ENCODE measurements at places on chromosomes 2 and 18. TPM values are rescaled to one million over a fixed set of nuclear protein-coding genes. Genes with fewer than 3 reads are reported as not detected.

- no peak for DNase-seq
Observed at GRCh38 chr2:134397146-134397896, 143.4 kb downstream of the MGAT5 start.

DNA sequence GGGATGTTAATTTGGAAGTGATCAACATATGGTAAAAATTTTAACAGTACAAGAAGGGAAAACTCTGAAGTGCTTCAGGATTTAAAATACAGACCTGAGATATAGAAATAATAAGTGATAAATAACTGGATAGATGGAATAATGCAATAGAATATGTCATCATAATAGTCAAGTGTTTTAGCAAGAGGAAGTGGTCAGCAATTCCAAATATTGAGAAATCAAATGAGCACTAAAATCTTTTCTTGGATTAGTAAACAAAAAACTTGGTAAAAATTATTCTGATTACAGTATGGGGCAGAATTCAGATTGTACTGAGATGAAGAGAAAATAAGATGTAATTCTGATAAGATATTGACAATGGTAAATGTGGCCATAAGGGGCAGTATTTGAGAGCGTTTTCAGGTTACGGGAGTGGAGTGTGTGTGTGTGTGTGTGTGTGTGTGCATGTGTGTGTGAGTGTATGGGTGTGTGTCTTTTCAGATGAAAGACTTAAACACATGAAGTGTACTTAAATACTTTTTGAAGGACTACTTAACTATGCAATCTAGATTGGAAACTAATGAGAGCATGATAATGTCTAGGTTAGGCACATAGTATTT lies 217.9 kb upstream of the ITGA4 start:
- no peak for DNase-seq

CDH20 gene
- not detected for total RNA-seq

DNA sequence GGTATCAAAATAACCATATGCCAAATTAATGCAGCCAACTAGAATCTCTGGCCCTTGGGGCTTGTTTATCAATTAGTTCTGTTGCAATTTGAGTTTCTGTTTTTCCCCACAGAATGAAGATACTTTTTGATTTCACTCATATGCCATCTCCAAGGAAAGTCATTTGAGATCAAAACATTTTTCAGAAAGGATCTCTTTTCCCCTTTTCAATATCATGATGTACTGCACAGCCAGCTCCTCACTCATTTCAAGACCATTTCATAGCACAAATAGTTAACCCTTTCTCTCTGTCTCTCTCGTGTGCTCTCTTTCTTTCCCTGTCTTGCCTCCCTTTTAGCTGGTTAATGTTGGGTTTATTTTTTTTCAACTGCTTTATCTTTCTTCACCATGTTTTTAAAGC lies 387.3 kb downstream of the STK39 start:
- DNase-seq, result no peak

- DNase-seq, result no peak
Observed at GRCh38 chr2:179341152-179341866, 76.7 kb upstream of the SESTD1 start.

THOC1 gene
- total RNA-seq, result 47.9 TPM

DNA sequence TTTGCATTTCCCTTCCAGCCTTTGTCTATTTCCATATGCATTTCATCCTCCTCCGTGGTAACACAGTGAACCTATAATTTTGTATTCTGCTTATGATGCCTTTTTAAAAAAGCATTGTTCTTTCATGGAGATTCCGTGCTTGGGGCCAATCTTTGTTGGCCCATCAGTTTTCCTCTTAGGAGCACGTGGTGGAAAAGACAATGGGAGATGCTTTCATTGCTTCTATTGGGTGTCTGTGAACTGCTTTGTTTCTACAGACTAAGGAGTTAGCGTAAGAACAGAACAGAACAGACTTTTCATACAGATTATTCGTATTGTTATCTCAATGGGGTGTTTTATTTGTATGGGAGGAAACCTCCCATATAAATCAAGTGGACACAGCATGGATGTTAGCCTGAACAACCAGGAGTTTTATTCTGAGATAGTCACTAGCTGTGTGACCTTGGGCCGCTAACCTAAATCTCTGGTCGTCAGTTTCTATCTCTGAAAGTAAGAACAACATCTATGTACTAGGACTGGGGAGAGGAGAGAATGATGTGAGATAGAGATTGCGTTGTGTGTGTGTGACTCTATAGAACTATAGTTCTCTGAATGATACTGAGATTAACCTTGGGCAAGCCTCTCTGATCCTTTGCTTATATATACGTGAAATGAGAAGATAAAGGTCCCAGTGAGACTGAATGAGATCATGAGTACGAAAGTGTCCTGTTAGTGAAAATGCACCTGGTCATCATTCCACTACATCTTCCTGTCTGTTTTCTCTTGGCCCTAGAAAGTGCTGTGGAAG lies 22.9 kb upstream of the YWHAQ start:
- no peak for DNase-seq

DSG4 gene
- total RNA-seq, result not detected

SLC25A12 gene
- 26.0 TPM for total RNA-seq

- no peak for DNase-seq
Observed at GRCh38 chr2:79799729-79800128, 286.9 kb downstream of the CTNNA2 start.

GRCh38 chr2:210626849-210627248 lies 70.5 kb downstream of the CPS1 start:
- no peak for DNase-seq

All from vagina (tissue), 2 donors.